Activated CD4-positive, alpha-beta T cell treated with anti-CD3 and anti-CD28 coated beads, Interleukin-2, amount 50 U/mL, for 24 hours (primary cell): ENCODE measurements at places on chromosomes 6 and 20.

DNA sequence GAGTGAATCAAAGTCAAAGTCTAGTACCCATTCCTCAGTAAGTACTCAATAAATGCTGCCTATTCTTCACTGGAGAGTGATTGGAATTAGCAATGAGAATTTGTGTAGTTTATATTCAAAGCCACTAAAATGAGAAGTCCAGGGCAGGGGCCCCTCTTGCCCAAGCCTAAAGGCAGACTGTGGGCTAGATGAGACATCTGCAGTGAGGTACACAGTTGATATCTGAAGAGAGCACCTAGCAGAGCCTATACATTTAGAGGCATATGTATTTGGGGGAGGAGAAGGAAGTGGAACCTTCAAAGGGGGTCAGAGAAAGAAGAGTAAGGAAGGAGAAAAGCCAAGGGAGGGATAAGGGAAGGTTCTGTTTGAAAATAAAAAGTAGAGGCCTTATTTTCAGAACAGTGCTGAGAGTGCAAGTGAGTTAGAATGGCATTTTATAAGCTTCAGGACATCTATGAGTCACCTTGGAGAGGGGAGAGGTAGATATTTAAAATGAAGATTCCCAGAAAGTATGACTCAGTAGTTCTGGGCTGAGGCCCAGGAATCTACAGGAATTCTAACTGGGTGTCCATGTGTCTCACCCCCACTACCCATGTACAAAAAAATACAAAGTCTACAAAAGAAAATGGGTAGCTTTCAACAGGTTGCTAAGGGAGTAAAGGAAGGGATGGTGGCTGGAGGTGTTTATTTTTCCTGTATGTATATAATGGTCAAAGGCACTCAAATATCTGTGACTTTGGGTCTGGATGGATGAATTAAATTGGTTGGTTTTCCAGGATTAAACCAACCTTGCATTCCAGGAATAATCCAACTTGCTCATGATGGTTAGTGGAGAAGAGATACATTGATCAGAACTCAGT is 135.1 kb downstream of the ZFP64 start:
- DNase-seq, result no peak

DNA sequence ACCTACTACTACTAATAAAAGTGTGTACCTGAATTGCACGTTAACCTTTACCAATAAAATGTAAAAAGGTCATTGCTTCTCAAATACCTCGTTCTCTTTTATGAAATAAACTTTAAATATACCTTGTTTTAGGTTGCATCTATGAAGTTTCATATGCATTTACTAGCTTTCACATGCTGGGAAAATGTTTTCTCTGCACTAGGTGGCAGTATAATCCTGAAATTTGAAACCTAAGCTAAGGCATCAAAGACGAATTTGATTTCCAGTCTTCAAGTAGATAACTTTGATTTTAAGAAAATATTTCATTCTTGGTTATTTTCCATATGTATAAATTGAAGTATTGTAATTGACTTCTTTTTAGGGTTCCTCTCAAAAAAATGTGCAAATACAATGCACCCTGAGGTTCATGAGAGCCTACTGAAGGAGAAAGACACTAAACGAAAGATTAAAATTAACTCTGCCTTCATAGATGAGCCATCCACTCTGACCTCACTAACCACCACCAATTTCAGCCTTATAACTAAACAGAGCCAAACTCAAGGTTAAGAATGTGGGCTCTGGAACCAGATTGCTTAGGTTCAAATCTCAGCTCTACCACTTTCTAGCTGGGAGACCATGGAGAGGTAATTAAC is 7.3 kb upstream of the COL9A1 start:
- DNase-seq, result peak; percentile 4

GRCh38 chr6:117469356-117469755 is 13.1 kb upstream of the DCBLD1 start:
- DNase-seq, result no peak

GRCh38 chr20:17655865-17656479 is 26.1 kb downstream of the RRBP1 start:
- no peak for DNase-seq

- DNase-seq, result no peak
These were observed 37.6 kb downstream of the GSTA2 start for GRCh38 chr6:52725535-52726192.

- no peak for DNase-seq
These were observed 266.4 kb downstream of the SAMD5 start for GRCh38 chr6:147774856-147775255.

DNA sequence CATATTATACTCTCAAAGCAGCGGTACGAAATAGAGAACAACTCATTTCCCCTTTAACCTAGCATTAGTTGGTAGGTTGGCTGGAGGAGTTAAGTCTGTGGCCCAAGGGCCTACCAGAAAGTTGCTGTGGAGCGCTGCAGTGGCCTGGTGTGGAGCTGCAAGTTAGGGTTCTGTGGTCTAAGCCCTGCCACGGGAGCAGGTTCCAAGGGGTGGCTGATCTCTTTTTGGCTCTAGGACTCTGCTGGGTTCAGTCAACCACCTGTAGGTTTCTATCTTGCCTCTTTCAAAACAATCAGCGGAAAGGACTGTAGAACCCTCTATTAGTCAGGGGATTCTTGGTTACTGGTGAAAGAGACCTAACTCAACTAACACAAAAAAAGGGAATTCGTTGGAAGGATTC is 54.5 kb upstream of the TULP4 start:
- no peak for DNase-seq

DNA sequence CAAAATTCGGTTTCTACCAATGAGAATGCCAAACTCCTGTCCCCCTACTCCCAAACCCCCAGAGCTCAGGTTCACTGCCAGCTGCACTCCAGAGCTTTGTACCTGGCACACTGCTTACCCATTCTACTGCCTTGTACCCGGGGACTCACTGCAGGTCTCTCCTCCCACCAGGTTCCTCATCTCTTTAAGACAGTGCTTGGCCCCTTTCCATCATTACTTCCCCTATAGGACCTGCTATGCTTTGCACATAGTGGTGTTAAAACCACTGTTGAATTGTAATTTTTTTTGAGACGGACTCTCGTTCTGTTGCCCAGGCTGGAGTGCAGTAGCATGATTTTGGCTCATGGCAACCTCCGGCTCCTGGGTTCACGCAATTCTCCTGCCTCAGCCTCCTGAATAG is 25.9 kb downstream of the LYRM4 start:
- no peak for DNase-seq

DNA sequence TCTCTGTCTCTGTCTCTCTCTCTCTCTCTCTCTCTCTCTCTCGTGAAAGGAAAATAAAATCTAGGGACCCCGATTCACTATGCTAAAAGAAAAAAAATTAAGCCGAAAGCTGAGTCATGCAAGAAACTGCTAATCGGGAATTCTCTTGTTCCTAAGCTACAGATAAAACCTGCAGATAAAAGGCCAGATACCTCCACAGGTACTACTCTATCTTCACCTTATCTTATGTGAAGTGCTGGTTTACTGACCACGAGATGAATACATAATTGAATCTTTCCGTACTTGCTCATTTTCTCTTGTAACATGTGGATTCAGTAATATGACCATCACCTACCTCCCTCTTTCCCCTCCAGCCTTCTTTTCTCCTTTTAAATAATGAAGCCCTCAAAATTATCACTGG is 120.5 kb downstream of the RFX6 start:
- no peak for DNase-seq

DNA sequence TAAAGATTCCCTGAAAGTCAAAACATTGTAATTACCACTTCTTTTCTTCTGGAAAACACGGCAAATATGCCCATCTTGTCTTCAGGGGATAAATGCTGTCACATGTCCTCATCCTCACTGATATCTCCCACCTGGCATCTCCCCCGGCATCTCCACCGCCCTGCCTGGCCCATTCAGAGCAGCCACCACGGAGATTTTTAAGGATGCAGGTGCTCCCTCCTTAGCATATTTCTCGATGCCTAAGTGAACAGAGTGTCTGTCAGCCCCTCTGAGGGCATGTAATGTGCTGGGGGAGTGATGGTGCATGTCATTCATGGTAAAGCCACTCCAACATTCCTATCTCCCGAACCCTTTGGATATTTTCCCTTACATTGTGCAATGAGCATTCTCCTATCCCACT is 215.5 kb downstream of the PREX1 start:
- no peak for DNase-seq

- DNase-seq, result no peak
These were observed 184.7 kb upstream of the RALGAPA2 start for GRCh38 chr20:20897145-20897544.

DNA sequence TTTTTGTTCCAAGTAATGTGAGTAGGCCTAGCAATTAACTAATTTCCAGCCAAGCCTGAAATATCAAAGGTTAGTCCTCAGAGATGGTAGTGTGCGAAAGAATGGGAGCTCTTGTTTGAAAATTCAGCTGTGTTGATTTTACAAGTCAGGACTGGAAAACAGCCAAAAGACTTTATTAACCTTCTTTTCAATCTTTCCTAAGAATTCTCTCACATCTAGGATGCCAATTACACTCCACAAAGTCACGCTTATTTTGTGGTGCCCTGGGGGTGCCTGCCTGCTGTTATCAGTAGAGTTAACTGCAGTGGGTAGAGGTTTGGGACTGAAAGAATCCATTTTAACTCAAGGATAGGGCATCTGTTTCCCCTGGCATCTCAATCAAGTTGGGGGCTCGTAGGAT is 30.7 kb upstream of the MAP3K4 start:
- no peak for DNase-seq

- DNase-seq, result no peak
These were observed 8.6 kb upstream of the IP6K3 start for GRCh38 chr6:33755070-33755869.
